HAP-1 (cell line): ENCODE measurements at places on chromosomes 2 and 18.

DNA sequence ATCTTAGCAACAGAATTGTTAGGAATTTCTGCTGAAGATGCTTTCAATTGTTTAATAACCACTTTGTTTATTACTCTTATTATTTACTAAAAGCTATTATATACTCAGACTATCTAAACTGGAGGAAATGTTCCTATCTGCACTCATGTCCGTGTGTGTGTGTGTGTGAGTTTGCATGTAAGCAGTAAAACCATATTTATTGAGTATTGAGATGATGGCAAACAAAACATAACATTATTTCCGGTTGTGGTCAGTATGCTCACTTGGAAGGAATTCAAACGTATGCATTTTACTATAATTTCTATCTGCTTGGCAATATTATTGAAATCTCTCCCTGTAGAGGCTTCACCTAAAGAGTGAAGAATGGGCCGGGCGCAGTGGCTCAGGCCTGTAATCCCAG is 43.0 kb upstream of the ZNF804A start:
- no peak for DNase-seq

- DNase-seq = no peak
These were observed 171.4 kb downstream of the SETBP1 start for GRCh38 chr18:44851856-44852621.

- no peak for DNase-seq
These were observed 49.0 kb upstream of the RAB6C start for GRCh38 chr2:129930451-129930850.

DNA sequence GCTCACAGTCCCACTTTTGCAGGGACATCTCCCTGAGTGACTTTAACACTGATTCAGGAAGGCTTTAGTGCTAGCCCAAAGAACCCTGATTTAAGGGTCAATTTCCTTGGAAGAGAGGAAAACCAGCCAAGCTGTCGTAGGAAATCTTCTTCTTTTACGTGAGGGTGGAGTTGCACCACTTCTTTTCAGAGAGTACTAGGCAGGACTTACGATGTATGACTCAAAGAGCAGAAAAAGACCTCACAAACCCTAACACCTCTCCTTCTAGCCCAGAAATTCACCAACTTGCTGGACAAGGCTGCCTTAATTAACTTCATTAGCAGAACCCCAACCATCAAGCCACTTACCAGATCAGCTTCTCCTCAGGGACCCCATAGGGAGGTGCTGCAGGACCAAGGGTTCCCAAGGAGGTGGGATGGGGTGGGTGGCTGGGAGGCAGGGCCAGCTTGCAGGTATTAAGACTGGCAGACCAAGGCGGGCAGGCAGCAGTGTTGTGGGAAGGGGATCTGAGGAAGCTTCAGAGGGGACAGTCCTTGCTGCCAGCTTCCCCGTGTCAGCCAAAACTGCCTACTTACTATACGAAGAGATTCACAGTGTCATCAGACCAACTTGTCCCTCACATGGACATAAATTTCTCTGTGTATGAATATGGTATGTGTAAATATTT is 6.7 kb downstream of the SERPINB2 start:
- DNase-seq = no peak

GRCh38 chr2:174575124-174575776 is 22.4 kb downstream of the WIPF1 start:
- DNase-seq = no peak

GRCh38 chr2:215948051-215948450 is 65.3 kb downstream of the MREG start:
- DNase-seq = no peak

DNA sequence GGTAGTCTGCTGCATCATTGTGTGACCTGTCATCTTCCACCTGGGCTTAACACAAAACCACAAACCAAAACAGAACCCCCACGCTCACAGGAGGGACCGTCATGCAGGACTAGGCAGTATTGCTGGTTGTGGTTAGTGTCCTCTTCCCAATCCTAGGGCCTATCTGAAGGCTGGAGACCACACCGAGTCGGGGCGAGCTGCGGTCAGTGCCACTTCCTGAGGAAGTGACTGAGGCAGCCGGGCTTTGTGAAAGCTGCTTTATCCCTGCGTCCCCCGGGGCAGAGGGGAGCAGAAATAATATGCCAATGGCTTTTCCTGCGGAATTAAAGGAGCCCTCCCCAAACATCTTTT is 22.9 kb downstream of the ZNF532 start:
- DNase-seq = no peak

DNA sequence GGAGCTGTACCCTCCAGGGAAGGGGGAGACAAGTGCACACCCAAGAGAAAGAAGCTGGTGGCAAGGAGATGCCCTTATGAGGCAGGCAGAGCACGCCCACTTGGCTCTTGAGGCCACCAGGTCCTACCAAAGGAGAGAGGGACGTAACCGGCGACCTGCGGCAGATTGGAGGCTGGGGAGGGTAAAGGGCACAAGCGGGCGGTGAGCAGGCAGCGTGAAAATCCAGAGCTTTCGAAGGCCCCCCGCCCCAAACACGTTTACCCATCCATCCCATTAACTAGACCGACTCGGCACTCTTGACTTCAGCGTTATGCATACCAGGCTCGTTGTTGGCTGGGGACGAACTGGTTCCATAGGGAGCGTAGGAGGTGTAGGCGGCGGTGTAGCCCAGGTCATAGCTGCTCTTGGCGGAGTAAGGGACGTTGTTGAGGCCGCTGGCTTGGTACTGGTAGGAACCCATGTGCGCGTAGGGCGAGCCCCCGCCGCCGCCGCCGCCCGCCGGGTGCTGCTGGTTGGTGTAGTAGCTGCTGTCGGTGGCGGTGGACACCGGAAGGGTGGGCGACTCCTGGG is 794 bp downstream of the DLX2 start:
- no peak for DNase-seq

GRCh38 chr18:29855637-29856036 is 1186.9 kb downstream of the DSC3 start:
- no peak for DNase-seq
